RPMI7951 (cell line): ENCODE measurements at places on chromosomes 3 and 15.

DNA sequence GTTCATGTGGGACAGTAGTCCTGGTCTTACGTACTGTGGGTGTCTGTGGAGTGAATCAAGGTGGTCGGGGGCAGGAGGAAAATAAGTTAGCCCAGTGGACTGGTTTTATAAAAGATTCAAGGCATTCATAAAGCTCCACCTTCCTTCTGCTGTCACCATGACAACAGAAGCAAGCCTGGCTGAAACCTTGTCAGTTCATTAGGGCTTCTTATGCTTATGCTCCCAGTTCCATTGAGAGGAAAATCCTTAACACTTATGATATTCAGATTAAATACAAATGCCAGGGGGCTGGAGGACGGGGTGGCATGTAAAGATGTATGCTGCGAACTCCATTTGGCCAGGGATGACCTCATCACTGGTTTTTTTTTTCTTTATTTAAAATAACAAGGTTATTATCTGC lies 283.1 kb upstream of the ATP10A start:
- DNase-seq: no peak

GRCh38 chr15:83652626-83653204 lies 1.2 kb upstream of the ADAMTSL3 start:
- DNase-seq: no peak

- DNase-seq: peak; percentile 70
These were observed 18.2 kb downstream of the COL8A1 start for GRCh38 chr3:99656624-99657023.

GRCh38 chr3:4939276-4939675 lies 40.0 kb upstream of the BHLHE40 start:
- DNase-seq: no peak

- no peak for DNase-seq
These were observed 146.9 kb upstream of the CADPS start for GRCh38 chr3:63022114-63022513.

DNA sequence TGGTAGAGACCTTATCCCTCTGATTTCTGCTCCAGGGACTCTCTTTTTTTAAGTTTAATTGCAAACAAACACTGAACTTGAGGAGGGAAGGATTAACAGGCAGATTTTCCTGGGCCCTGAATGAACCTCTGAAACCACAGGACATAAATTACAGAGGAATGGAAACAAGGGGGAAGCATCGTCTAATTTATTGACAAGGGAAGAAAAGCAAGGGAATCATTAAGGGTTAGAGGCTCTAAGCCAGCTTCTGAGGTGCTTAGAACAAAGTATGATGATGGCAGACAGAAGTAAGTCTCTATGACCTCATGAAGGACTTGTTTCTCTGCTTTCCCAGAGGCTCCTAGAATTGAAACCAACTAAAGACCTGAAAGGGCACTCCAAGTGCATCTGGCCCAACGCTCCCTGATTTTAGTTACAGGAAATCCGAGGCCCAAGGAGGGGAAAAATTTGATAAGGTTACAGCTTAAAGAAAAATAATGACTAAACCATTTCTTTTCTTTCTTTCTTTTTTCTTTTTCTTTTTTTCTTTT lies 244.7 kb upstream of the NR2E3 start:
- peak; percentile 30 for DNase-seq

DNA sequence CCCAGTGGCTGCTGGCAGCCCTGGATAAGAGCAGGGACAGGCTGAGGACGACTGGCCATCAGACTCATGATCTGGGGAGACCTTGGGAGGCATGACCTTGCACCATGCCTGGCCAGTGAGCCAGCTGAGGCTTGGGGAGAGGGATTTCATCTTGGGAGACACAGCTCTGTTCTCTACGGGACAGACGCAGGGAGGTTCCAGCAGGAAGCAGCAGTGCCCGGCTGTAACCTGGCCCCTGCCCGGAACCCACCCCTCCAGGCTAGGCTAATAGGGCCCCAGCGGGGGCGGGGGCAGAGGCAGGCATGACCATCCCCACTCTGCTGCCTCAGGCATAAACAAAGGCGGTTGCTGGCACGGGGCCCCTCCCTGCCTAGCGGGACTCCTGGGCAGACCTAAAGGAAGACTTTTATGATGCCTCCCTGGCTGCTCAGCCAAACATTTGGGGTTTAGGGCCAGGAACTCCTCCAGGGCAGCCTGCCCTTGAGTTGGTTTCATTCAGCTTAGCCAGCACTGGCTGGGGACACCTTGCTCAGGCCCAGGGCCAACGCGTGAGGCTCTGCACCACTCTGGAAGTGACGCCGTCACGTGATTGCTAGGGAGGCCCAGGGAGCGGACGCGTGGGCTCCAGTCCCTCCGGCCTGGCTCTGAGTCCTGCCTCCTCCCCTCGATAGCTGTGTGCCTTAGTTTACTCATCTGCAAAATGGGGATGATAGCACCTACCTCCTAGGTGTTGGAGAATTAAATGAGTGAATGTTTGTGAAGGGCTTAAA lies 27.6 kb downstream of the HDAC11 start:
- peak; percentile 97 for DNase-seq

DNA sequence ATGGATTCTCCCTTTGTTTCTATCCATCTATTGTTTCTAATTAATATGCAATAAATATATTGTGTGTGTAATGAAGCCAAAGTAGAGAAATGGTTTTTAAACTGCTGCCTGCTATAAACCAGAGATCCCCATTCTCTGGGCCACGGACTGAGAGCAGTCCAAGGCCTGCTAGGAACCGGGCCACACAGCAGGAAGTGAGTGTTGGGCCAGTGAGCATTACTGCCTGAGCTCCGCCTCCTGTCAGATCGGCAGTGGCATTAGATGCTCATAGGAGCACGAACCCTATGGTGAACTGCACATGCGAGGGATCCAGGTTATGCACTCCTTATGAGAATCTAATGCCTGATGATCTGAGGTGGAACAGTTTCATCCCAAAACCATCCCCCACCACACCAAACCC lies 85.2 kb upstream of the POMGNT2 start:
- peak; percentile 14 for DNase-seq

DNA sequence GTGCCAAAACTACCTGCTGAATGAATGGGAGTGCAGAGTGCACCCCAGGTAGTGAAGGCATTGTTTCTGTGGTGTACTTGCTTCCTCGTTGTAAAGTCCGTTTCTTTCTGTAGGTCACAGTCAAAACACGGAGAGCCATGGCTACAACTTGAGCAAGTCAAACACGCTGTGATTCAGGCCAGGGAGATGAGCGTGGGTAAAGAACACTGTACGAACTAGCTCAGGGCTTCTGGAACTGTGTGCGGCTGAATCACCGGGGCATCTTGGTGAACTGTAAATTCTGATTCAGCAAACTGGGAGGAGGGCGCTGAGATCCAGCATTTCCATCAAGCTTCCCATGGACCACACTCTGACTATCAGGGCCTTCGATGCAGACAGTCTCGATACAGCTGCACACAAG lies 5.0 kb upstream of the TNK2 start:
- DNase-seq: no peak

DNA sequence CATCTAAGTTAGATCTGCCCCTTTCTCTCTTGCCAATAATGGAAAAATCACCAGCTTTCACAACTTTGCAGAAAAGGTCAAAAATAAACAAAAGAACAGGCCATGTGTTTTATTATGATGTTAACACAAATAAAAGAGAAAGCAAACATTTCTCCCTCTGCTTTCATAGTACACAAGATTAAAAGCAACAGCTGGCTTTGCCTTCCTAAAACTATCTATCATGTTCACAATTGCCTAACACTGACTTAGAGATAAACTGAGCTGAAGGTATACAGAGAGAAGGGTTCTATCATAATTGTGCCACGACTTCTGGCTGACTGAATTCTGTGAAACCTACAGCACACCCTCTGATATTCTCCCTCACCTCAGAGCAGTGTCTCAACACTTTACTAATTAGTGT lies 29.4 kb downstream of the AADAC start:
- DNase-seq: no peak

DNA sequence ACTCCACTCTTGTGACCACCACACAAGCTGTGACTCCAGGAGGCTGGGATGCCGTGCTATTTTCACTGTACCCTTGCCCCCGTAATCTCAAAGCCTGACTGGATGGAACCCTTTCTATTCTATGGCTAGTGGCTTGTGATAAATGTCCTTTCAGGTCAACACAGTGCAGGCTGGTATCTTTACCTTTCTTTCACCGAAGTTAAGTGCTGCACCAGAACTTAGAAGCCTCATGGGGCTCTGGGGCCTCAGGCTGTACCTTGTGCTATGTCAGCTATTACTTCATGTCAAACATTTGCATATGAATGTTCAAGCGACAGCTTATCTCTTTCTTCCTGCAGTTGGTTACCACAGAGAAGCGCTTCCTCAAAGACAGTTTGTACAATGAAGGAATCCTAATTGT lies 66.8 kb downstream of the RPL39L start:
- DNase-seq: no peak

DNA sequence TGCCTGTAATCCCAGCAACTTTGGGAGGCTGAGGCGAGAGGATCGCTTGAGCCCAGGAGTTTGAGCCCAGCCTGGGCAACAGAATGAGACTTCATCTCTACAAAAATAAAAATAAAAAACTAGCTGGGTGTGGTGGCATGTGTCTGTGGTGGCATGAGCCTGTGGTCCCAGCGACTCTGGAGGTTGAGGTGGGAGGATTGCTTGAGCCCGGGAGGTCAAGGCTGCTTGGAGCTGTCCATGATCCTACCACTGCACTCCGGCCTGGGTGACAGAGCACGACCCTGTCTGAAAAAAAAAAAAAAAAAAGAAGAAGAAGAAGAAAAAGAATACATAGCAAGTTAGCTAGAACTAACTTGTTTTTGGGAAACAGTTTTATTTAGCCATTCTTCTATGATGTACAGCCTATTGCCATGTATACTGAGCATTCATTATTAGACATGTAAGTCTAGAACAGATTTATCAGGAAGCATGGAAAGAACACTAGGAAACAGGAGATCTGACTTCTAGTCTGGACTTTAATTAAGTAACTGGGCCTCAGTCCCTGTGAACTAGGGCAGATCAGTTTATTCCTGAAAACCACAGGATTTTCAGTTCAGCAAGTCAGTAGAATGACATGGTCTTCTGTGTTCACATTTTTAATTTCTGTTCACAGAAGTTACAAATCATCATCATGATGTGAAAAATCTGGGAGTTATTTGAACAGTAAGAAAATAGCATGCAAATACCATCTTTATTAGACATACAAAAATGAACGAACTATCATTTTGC lies 65.5 kb downstream of the KAT2B start:
- no peak for DNase-seq

DNA sequence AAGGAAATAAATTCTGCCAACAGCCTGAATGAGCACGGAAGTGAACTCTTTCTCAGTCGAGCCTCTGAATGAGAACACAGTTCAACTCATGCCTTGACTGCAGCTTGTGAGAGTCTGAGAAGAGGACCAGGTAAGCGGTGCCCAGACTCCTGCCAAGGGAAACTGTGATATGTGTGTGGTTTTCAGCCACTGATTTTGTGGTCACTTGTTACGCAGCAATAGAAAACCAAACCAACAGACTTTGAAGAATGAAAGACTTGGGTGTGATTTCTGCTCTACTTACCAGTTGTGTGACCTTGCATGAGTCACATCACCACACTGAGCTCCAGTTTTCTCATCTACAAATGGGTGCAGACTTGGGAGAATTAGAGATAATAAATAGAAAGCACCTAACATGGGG lies 30.6 kb upstream of the FAM107A start:
- peak; percentile 60 for DNase-seq

DNA sequence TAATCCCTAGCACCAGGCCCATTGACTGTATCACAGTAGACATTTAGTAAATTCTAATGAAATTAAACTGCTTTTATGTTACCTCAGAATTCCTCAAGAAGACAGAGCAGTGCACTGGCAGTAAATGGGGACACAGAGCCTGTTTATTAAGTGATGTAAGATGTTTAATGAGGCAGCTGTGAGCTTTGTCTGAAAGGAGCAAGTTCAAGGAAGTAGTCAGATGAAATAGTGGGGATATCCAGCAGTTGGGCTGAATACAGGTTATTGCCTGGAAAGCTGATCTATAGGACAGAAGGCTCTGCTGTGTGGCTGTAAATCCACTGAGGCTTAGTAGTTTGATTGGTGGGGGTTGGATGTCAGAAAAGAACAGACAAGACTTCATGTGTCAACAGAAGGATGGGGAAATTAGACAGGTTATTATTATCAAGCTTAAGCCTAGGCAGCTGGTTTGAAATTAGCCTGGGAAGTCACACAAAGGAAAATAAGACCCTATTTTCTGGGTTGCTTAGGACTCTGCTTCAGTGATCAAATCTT lies 62.2 kb downstream of the PFN2 start:
- no peak for DNase-seq

- no peak for DNase-seq
These were observed 49.8 kb downstream of the RSRC1 start for GRCh38 chr3:158159714-158160113.

- DNase-seq: peak; percentile 68
These were observed 5.6 kb downstream of the TIGIT start for GRCh38 chr3:114299421-114299820.

GRCh38 chr15:28097656-28098359 lies 1.3 kb downstream of the OCA2 start:
- DNase-seq: no peak

- peak; percentile 13 for DNase-seq
These were observed 251.0 kb upstream of the MCTP2 start for GRCh38 chr15:93980261-93980911.

DNA sequence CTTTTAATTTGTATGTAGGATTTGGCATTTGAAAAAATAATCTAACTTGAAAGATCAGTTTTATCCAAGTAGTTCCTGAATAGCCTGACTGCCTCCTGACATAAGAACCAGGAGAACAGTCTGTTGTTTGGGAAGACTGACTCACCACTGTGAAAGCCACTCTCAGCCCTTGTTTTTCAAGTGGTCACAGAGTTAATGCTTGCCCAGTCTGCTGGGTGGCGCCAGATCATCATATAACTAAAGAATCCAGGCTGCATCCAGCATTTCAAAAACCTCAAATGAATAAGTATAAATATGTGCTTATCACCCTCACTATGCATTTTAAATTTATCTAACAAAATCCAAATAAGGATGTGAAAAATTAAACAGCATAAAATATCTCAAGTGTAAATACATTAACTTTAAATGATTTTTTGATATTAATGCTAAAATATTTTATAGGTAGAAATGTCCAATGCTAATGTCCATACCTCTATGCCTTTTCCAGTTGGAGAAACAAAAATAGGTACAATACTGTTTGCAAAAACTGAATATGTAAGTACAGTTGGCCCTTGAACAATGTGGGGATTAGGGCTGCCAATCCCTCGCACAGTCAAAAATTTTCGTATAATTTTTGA lies 26.9 kb upstream of the ZBBX start:
- peak; percentile 19 for DNase-seq

- DNase-seq: no peak
These were observed 126.9 kb downstream of the IQCH start for GRCh38 chr15:67381416-67382045.
